ENCODE measurements at places on chromosomes 5 and 9.

GRCh38 chr5:132951897-132952296 lies 11.5 kb downstream of the AFF4 start:
- DNase-seq, result no peak

DNA sequence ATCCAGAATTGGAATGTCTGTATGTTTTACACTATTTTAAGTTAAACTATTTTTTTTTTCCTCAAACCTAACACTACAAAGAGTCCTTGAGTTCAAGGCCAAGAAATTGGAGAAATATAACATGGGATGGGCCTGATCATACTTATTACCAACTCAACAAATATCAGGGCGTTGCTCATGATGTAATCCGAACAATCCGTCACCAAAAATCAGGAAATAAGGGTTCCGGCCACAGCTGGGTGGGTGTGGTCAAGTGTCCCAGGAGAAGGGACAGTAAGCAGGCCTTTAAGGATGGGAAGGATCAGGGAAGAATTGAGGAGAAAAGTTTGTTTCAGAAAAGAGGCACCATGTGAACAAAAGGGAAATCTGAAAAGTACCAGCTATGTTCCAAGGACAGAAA lies 29.8 kb downstream of the MED27 start:
- no peak for DNase-seq

DNA sequence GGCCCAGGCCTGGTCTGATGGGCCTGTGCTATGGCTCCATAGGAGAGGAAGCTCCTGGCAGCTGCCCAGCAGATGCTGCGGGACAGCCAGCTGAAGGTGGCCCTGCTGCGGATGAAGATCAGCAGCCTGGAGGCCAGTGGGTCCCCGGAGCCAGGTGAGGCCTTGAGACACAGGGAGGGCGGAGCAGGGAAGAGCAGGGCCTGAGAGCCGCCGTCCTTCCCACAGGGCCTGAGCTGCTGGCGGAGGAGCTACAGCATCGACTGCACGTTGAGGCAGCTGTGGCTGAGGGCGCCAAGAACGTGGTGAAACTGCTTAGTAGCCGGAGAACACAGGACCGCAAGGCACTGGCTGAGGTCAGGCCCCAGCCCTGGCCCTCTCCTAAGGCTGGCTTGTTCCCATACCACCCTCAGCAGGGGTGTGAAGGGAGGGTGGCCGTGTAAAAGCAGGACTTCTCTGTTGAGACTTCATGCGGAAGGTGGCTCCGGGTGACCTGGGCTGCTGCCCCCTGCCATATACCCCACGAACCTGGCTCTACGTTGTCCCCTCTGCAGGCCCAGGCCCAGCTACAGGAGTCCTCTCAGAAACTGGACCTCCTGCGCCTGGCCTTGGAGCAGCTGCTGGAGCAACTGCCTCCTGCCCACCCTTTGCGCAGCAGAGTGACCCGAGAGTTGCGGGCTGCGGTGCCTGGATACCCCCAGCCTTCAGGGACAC lies 4.5 kb downstream of the PKN3 start:
- no peak for DNase-seq

DNA sequence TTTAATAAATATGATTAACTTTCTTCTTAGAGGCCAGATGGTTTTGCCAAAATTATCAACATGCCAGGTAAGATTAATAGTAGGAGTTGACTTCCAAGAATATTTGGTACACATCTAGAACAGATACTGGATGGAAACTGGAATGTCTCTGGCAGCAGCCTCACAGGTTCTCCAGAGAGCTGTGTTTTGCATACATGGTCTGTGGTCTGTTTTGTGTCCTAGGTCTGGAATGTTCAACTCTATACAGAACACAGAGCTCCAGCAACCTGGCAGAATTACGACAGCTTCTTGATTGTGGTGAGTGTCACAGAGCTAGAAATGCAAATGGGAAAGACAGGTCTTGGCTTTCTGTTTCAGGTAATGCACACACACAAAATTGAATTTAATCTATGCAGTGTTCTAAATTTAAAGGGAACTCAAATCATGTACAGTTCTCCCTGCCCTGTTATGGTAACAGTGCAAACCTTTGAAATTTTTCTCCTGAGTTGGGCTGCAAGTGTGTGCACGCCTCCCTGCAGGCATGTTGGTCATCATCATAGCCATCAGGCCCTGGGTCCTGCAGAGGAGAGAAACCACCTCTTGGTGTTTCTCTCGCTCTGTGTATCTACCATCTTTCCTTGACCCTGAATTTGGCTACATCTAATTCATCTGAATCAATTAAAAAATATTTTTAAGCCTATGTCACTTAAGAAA lies 58.3 kb downstream of the PIK3R1 start:
- no peak for DNase-seq

DNA sequence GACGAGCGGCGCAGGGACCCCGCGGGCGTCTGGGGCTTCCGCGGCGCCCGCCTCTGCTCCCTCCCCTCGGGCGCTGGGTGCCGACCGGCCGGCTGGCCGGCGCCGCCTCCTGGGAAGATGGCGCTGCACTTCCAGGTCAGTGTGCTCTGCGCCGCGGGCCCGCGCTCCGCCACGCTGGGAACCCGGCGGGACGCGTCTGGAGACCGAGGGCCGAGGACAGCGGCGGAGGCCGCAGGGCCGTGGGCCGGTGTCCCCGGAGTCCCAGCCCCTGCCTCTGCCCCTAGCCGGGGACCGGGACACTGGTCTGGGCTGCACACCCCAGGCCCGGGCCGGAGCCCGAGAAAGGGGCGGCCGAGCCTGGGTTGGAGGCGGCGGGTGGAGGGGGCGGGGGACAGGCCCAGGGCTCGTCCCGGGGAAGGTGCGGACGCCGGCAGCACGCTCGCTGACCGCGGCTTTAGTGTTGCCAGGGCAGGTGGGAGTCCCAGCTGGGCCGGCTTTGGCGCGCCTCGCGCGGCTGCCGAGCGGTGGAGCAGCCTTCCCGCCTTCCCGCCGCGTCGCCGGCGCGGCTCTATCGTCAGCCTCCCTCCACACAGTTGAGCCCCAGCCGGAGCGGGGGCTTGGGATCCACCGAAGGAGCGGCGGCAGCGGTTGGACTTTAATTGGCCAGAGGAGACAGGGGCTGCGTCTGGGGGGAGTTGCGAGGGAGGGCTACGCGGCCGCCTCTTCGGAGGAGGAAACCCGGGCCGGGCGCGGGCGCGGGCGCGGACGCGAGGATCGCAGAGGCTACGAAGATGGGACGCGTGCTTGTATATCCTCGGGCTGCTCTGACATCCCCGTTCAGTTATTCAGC lies at the start of gene RANBP17:
TSS of gene RANBP17 (plus strand) at position 102 of the 850 bp plus-strand sequence.
- DNase-seq, result no peak

- no peak for DNase-seq
These were observed 215.7 kb downstream of the ATPSCKMT start for GRCh38 chr5:10034001-10034400.

- no peak for DNase-seq
These were observed 283.5 kb downstream of the ARHGEF28 start for GRCh38 chr5:73909474-73909873.

DNA sequence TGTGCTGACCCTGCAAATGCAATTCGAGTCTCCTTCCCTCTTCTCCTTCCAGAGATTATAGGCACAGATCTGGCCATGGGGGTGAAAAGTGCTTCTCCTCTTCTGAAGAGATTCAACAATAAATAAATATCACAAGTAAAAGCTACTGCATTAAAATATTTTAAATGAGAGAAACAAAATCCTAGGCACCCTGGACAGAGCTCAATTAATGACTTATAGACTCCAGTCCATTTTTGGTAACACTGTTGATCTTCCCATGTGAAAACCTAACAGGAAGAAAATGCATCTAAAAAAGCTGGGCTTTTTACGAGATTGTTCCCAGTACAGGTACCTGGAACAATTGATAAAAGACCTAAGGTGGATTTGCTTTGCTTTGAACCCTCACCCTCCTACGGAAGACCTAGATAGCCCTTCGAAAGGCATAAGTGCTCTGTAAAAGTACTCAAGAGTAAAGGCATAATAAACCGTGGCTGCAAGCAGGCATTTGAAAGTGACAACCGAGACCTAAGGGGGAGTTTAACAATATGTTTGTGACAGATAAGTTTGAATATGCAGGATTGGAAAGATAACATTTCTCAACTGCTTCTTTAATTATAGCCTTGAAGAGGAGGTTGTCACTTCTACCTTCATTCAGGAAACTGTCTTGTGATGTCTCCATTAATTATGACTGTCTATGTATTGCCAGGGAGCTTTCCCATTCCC lies 29.4 kb upstream of the MED10 start:
- DNase-seq, result no peak

DNA sequence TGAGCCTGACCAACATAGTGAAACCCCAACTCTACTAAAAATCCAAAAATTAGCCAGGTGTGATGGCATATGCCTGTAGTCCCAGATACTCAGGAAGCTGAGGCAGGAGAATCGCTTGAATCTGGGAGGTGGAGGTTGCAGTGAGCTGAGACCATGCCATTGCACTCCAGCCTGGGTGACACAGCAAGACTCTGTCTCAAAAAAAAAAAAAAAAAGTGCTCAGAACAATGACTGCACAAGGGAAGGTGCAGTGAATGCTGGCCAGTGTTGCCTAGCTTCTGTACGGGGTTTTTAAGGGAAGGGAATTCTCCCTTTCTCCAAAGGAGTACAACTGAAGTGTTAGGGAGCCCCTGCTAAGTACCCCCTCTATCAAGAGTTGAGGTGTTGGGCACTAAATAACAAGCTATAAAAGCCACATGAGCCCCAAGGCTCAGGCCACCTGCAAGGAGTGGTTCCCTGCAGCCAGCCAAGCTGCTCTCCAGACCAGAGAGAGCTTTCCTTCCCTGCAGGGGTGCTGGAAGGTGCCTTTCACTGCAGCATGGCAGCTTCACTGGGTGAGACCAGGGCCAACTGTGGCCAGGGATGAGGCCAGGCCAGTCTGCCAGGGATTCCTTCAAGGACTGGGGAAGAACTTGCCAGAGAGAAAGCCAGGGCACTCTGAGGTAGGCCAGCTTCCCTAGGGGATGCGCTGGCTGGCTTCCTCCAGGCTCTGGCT lies 14.8 kb downstream of the GADD45G start:
- no peak for DNase-seq

GRCh38 chr5:159821461-159821940 lies 94.8 kb upstream of the ADRA1B start:
- no peak for DNase-seq

- DNase-seq, result no peak
These were observed 92.7 kb upstream of the PTCH1 start for GRCh38 chr9:95609426-95609825.

DNA sequence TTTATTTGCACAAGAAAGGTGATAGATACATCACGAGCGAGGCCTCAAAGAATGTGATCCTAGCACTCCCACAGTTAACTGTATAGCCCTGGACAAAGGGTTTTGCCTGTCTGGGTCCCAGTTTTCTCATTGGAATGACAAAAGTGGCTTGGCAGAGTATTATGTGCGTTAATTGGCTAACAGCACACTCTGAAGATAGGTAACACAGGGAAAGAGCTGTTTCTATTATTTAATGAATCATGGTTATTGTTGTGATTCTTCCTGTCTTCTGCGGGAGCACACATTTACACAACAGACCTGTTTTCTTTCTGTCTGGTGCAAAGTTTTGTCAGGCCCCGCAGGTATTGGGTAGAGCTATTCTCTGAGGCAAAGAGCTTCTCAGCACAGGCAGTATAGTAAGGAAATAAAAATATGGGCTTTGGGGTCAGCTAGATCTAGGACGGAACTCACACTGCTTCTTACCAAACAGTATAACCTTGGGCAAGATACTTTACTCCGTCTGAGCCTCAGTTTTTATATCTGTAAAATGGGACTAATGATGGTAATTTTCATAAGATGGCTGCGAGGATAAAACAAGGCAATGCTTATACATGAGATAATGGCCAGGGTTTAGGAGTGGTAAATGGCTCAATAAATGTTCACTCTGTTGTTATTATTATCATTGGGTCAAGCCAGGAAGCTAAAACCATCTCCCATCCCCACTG lies 78.9 kb downstream of the PLAC8L1 start:
- DNase-seq, result no peak

GRCh38 chr9:121473229-121473628 lies 26.4 kb downstream of the GGTA1 start:
- no peak for DNase-seq

GRCh38 chr5:152572812-152573211 lies 167.7 kb upstream of the NMUR2 start:
- no peak for DNase-seq

DNA sequence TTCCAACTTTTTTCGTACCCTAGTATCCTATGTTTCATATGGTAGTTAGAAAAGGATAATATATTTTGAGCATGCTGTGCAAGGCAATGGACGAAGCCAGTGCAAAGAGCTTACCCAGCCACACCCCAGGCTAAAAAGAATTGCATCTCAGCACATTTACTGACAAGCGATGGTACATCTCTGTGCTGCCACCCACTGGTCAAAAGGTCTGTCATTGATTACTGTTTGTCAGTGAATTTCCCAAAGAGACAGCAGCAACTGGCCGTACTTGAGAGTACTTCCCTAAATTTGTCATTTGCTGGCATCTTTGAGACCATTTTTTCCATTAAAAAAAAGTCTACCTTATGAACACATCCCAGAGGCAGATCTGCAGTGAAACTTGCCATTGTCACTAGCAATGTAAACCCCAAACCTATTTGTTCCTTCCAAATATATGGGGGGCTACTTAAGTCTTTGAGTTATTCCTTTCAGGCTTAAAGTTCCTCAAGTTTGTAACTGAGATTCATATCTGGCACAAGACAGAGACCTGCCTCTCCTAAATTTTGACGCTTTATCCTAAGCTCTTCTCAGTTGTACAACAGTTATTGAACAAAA lies 184.3 kb downstream of the CTNND2 start:
- no peak for DNase-seq

DNA sequence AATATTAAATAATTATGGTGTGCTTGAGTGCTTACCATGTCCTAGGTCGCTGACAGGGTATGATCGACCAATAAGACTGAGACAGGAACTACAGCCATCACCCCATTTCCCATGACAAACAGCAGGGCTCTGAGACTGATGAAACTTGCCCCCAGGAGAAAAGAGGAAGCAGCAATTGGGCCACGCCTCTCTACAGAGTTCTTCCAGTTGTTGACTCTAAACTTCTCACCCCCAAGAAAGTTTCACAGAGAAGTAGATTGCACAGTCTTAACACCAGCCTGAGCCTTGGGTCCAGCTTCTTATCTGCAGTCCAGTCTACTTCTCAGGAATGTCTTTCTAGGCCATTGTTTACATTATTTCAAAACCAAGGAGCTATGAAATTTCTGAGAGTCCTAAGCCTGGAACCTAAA lies 182.2 kb upstream of the ANKRD55 start:
- no peak for DNase-seq

GRCh38 chr5:52794519-52794918 lies 6.8 kb downstream of the ITGA1 start:
- no peak for DNase-seq

DNA sequence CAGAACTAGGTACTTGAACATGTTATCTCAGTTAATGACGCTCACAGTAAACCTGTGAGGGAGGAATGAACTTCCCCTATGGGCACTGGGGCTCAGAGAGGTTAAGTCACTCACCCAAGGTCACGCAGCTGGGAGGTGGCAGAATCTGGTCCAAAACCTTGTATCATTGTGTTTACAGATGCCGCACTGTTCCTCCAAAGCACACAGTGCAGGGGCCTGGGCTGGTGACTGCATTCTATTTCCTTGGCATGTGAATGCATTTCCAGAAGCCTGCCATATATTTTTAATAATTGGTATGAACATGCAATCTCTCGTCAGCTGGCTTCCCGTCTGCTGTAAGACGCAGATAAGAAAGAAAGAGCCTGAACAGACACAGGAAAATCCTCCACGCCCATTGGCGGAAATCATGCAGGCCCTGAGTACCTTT lies 77.0 kb upstream of the TBC1D2 start:
- DNase-seq, result no peak

GRCh38 chr5:1975406-1975715 lies 92.6 kb upstream of the IRX4 start:
- DNase-seq, result no peak

Data from stimulated activated CD4-positive, alpha-beta T cell treated with anti-CD3 and anti-CD28 coated beads, Interleukin-1b, Interleukin-23, amount 100 ng/mL, for 4 hours (primary cell).